Activated T-cell treated with anti-CD3 and anti-CD28 coated beads for 24 hours (primary cell): ENCODE measurements at places on chromosomes 4 and X.

GRCh38 chr4:8537041-8537461, 43.1 kb upstream of the GPR78 start:
- DNase-seq, result no peak

- DNase-seq, result peak; percentile 48
Observed at GRCh38 chrX:120308959-120309872, 2.0 kb downstream of the TMEM255A start.

- no peak for DNase-seq
Observed at GRCh38 chr4:11079171-11079570, 349.5 kb downstream of the HS3ST1 start.

DNA sequence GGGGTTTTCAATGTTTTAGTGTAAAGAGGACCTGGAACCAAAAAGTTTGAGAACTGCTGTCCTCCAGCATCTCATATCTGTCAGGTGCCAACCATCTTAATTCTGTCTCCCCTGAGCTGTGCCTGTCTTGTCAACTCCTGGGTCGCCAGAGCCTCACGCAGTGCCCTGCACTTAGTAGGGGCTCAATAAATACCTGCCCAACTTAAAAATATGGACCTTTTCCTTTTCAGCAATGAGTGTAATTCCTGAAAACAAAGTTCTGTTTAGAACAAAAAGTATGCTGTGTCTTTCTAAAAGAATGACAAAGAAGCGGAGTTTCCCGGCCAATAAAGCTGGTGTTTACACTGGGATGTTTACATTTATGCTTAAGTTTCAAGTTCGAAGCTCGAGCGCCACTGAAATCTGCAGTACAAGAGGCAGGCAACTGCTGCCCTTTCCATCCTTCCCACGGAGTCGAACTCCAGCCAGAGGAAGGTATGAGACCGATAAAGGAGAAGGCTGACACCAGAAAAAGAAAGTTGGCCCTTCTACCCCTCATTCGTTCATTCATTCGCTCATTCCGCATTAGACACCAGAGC, 1.1 kb upstream of the HTATSF1 start:
- no peak for DNase-seq

DNA sequence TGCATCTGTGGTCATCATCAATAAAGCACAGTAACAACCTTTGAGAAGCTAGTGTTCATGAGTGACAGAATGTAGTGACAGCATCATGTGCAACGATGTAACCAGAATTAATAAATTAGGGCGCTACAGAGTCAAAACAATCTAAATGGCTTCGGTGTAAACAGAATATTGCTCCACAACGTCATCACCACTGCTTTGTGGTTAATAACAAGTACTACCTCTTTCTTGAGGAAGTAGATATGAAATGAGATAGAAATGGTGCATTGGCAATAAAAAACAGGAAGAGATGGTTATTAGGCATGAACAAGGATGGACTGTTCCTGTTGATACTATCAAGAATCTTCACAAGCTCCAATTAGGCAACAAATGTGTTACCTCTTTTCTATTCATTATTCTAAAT, 8.7 kb upstream of the PDHA2 start:
- DNase-seq, result no peak
